ENCODE measurements at places on chromosomes 5 and 9.

GRCh38 chr5:132414634-132415378, 45.3 kb downstream of the SLC22A5 start:
- no peak for DNase-seq

DNA sequence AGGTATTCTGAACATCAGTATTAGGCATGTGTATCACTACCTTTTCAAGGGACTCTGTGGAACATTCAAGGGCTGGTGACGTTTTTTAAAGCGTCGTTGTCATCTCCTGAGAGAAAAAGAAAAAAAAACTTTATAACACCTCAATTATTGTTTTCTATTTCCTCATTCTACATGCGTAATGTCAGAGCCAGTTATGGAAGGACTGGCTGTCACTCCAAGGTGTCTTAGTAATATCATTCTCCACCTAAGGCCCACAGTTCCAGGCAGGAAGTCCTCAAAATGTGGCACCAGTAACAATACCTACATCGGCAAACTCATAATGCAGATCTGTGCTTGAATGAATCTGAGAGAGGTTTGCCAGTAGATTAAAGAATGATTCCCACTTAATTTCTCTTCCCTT, 210.2 kb downstream of the SAXO1 start:
- no peak for DNase-seq

GRCh38 chr5:65359569-65359968, 122.2 kb downstream of the ADAMTS6 start:
- DNase-seq: no peak

DNA sequence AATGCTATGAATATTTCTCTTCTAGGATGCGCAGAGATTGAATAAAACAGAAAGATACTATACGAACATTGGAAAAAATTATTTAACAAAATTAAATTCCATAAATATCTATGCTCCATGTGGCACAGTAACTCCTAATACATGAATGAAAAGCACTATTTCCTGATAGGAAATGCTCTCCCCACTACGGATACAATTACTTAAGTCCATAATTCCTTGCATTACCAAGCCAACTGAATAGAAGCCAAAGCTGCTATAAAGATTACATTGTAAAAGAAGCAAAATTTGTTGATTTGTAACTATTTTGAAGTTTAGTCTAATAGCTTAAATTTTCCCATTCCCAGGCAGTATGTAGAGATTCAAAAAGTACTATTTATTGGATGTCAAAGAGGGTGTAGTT, 61.8 kb upstream of the SNX2 start:
- DNase-seq: no peak

GRCh38 chr9:95778957-95779356, 96.5 kb upstream of the ERCC6L2 start:
- DNase-seq: no peak

DNA sequence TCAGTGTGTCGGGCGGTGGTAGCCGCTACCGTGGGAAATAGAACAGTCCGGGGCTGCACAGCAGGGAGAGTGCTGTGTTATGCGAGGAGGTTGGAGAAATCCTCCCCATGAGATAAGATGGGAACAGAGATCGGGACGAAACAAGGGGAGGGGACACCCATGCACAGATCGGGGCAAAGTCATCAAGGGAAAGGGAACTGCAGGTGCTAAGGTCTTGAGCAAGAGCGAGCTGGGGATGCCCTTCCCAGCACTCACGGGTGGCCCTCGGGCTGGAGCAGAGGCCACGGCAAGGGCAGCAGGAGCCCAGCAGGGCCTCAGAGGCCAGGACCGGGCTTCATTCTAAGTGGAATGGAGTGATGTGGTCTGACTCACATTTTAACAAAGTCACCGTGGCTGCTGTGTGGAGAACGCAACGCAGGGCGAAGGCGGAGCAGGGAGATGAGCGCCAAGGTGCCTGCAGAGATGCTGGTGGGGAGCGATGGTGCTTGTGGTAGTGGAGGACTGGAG, 7.7 kb downstream of the IL13 start:
- no peak for DNase-seq

GRCh38 chr9:125815568-125815967, 68.4 kb downstream of the PBX3 start:
- DNase-seq: no peak

GRCh38 chr5:151770383-151771258, 1.1 kb upstream of the G3BP1 start:
- DNase-seq: no peak

DNA sequence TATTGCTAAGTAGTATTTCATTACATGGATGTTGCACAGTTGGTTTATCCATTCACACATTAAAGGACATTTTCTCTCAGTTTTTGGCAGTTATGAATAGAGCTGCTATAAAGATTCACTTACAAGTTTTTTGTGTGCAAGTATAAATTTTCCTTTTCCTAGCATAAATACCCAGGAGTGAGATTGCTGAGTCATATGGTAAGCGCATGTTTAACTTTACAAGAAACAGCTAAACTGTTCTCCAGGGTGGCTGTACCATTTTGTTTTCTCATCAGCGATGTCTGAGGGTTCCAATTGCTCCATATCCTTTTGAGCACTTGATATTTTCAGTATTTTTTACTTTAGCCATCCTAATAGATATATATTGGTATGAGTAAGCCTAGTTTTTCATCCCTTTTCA, 16.4 kb upstream of the ABCA1 start:
- DNase-seq: no peak

DNA sequence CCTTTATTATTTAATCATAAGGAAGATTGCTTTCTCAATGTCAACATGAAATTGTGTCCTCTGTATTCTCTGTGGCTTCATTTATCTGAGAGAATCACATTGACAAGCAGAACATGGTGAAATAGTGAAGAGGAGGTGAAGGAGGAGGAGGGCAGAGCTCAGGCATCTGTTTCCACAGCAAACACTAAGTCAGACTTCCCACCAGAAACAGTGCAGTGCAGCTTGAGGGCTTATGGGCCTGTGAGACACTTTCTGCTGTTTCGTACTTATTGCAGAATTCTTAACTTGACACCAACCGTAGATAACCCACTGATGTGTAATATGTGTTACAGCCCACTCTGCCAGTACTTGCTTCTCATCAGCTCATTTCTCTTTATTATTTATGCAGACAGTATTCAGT, 386.3 kb downstream of the DIRAS2 start:
- DNase-seq: no peak

DNA sequence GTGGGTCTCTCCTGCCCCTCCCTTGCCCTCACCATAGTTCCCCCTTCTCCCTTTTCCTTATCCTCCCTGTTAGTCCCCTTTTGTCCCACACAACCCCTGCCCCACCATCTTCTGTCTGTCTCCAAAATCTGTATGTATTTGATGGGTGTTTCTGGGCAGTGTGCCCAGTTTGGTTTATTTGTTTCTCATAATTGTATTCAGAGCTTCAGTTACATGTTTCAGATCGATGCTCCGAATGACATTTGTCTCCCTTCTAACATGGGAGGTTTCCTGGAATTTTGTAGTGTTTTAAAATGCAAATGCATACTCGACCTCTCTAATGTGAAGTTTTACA, 22.2 kb downstream of the FBXL7 start:
- DNase-seq: no peak

DNA sequence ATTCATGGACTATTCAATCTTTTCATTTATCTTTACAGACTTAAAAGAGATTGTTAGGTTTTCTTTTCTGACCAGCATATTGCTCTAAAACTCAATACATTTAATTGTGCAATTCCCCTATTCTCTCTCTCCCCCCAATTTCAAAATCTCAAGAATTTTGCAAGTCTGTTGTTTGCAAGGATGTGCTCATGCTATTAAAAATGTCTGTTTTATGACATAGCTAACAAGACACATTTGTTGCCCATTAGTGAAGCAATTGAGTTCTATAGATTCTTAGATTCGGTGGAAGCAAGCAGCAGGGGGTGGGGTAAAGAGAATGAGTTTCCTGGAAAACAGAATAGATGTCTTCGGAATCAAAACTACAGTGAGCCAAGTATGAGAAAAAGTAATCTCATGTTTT, 8.5 kb upstream of the CSNK1A1 start:
- no peak for DNase-seq

DNA sequence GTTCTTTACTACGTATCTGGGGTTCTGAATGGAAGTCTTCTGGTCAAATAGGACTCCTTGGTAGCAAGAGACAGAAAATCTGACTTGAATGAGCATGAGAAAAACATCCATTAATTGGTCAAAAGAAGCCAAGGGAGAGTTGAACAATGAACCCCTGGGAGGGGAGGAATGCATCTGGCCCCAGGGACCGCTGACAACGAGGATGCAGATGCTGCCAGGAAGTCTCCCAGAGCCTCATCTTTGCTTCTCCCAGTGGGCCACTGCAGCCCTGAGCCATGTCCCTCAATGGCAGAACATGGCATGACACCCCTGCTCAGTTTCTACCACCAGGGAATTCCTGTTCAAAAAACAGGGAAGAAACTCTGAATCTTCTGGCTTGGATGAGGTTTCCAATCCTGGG, 50.5 kb upstream of the ICE1 start:
- no peak for DNase-seq

GRCh38 chr9:121584421-121584820, 67.0 kb upstream of the DAB2IP start:
- no peak for DNase-seq

DNA sequence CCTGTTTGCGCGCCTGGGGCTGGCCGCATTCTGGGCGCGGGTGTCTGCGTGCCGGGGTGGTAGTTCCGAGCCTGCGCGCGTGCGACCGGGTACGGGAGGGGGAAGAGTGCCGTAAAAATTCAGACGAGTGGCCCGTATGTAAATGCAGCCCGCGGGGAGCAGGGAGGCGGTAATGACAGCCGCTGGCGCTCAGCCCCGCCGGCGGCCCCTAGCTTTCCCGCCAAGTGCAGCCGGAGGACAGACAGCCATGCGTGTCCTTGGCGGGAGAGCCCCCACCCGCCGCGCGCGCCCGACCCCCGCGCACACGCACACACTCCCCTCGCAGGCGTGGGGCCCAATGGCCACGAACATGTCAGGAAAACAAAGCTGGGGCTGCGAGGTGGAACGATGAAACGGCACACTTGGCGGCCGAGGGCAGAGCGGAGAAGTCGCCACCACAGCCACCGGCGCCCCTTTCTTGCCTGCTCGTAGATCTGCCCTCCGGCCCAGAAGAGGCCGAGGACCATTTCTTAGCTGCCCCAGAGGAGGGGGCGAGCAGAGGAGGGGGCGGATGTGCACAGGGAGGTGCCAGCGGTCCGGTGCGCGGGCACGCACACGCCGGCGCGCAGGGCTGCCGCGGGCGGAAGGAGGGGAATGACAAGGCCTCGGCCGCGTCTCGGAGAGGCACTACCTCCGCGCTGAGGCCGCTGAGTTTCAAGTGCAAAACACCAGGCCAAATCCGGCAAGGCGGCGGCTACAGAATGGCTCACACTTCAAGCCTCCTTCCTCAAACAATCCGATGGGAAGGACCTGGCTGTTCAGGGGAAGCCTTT, 208.4 kb downstream of the MEF2C start:
- DNase-seq: no peak

DNA sequence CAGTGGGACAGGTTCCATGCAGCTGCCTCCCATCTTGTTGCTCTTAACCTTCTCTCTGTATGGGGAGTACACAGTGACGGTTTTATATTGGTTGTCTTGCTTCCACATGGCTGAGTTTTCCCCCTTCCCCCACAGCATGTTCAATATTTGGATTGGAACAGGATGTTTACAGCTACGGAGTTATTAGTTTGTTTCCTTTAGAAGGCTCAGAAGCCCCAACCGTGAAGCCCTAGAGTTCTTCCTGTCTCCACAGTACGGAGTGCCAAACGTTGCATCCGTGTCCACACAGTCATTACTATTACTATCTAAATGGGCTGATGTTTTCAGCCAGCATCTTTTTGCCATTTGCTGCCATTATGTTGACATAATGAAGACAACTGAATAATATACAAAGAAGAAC, 277.5 kb downstream of the MARCHF11 start:
- DNase-seq: no peak

GRCh38 chr9:124197177-124198095, 60.3 kb upstream of the NEK6 start:
- no peak for DNase-seq

GRCh38 chr5:4627131-4627530, 513.0 kb upstream of the ADAMTS16 start:
- no peak for DNase-seq

DNA sequence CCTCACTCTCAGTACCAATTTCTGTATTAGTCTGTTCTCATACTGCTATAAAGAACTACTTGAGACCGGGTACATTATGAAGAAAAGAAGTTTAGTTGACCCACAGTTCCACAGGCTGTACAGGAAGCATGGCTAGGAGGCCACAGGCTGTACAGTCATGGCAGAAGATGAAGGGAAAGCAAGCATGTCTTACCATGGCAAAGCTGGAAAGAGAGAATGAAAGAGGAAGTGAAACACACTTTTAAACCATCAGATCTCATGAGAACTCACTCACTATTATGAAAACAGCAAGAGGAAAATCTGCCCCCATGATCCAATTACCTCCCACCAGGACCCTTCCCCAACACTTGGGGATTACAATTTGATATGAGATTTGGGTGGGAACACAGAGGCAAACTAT, 698.8 kb downstream of the CDH9 start:
- DNase-seq: no peak

DNA sequence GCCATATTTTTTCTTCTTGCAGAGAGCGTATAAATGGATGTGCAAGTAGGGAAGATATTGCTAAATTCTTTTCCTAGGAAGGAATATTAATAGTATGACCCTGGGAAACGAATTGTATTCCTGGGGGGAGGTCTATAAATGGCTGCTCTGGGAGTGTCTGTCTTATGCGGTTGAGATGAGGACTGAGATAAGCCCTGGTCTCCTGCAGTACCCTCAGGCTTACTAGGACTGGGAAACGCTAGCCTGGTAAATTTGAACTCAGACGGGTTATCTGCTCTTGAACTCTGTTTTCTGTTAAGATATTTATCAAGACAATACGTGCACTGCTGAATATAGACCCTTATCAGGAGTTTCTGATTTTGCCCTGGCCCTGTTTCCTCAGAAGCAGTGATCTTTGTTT, 1126.4 kb upstream of the C9orf72 start:
- DNase-seq: no peak

DNA sequence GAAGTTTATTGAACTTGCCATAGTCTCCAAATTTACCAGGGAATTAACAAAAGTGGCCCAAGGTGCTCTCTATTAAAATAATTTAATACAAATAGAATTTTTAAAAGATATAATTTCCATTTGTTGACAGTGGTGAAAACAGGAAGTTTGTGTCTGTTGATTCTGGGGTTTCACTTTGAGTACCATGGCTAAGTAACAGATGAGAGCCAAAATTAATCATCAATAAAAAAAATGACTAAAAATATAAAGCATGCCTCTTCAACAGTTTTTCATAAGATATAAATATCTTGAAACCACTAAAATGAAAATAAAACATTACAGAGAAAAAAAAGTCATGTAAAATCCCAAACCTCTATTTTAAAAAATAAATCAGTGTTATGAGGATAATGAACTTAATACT, 49.8 kb downstream of the SGCD start:
- no peak for DNase-seq

DNA sequence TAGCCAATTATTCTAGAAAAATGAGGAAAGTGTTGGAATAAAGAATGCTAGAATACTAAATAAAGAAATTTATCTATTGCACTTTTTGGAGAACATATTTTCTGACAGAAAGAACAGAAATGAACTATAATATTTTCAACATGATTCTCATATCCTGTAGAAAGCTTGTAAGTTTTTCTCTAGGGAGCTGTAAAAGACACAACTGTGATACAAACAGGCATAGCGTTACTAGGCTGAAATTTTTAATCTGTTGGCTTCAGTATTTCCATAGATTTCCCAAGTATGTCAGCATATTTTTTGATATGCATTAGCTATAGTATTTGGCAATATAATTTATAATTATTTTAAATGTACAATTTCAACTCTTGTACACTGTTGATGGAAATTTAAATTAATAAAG, 31.3 kb downstream of the ANXA1 start:
- DNase-seq: no peak

All from cortex of kidney (tissue), 1 donor.